ENCODE measurements at places on chromosomes 4 and X.

DNA sequence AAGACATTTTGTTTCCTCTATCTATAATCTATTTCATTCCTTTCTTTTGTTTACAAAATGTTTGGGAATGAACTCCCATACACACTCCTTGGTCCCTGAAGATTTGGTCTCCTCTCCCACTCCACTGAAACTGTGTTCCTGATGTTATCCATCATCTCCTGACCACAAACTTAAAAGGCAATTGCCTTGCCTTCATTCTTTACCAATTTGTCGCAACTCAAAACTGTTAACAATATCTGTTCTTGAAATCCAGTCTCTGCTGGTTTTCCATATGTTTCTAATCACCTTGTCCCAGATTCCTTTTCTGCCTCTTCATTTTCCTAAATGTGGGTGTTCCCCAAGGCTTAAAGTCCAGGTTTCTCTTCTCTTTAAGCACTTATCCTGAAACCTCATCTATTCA, 262.2 kb upstream of the TTC29 start:
- DNase-seq = no peak

DNA sequence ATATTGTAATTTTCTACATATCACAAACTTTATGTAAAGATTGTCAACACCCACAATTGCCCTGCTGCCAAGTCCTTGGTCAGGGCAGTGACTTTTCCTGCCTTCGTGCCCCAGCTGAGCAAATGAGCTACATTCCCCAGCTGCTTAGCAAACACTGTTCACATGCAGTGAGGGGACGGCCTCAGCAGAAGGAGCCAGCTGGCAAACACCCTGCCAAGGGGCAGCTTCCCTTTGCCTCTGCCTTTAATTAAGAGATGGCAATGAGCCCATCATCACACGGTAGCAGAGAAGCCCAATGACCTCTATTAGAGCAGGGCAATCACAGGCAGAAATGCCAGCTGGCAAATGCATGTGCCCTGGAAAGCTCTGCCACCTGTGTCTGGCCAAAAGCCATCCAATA, 253.4 kb downstream of the EPHA5 start:
- no peak for DNase-seq

GRCh38 chr4:55993994-55994663, 45.4 kb downstream of the CEP135 start:
- peak; percentile 4 for DNase-seq

DNA sequence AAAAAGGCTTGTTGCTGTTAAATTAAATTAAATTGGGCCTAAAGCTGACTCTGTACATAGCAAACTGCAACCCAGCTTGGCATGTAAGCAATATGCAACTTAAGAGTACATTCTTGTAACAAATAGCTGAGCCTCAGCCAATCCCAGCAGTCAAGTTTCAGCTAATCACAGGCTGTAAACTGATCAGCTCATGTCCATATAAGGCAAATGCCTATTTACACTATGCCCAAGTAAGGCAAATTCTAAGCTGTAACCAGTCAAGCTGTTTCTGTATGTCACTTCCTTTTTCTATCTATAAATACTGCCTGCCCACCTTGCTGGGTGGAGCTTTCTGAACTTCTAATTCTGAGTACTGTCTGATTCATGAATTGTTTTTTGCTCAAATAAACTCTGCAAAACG, 429.1 kb upstream of the FTHL17 start:
- DNase-seq = no peak

- no peak for DNase-seq
Measured at GRCh38 chrX:110415440-110416170, 57.0 kb downstream of the RTL9 start.

- DNase-seq = no peak
Measured at GRCh38 chr4:83536362-83537272, 709 bp downstream of the GPAT3 start.

- DNase-seq = no peak
Measured at GRCh38 chr4:8230033-8230432, 30.9 kb downstream of the SH3TC1 start.

DNA sequence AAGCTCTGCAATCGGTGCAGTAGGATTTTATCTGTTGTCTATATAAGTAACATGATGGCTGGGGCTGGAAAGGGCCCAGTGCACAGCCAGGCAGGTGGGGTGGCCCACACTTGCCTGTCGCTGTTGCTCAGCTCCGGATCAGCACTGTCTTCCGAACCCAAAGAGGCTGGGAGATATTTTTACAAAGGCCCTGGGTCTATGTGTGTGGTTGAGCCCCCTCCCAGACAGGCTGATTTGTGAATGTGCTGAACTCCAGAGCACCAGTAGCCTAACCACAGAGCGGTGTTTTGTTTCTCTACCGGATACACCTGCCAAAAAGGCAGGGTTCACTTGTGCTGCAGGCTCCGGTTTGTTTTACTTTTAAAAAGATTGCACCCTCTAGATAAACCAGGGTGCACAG, 33.5 kb upstream of the CHRNA9 start:
- peak; percentile 19 for DNase-seq

Data from GM19239 (cell line).